Fibroblast of skin of scalp (primary cell): ENCODE measurements at places on chromosomes 7 and 10.

- peak; percentile 18 for DNase-seq
Measured at GRCh38 chr7:86937363-86937878, 122.0 kb downstream of the ELAPOR2 start.

DNA sequence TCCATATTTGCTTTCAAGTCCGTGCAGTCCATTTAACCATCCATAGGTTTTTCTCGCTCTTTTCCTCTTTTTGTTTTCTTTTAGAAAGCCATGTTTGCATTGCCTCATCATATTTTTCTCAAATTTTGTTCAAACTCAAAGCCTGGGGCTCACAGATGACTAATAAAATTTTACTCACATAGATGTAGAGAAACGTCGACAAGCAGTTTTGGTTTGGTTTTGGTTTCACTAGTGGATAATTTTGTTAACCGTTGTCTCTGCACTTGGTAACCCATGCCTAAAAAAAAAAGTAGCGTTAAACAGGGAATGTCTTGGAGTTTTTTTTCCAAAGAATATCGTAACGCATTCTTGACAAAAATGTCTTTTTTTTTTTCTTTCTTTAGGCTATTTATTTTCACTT lies 344.2 kb upstream of the GALNT17 start:
- no peak for DNase-seq

DNA sequence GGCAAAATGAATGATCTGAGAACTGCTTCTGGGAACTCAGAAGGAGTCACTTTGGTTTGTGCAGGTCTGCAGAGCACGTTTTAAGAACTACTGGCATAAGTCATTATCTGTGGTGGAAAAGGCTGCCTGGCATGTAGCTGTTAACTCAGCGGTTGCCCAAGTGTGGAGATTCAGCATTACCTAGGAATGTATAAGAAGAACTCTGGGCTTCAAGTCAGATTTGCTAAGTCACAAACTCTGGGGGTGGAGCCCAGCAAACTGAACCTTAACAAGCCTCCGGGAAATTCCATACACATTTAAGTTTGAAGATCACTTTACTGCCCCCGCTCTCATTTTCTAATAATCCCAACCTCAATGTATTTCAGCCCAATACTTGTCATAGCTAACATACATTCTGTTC lies 31.1 kb downstream of the PLXDC2 start:
- peak; percentile 87 for DNase-seq

DNA sequence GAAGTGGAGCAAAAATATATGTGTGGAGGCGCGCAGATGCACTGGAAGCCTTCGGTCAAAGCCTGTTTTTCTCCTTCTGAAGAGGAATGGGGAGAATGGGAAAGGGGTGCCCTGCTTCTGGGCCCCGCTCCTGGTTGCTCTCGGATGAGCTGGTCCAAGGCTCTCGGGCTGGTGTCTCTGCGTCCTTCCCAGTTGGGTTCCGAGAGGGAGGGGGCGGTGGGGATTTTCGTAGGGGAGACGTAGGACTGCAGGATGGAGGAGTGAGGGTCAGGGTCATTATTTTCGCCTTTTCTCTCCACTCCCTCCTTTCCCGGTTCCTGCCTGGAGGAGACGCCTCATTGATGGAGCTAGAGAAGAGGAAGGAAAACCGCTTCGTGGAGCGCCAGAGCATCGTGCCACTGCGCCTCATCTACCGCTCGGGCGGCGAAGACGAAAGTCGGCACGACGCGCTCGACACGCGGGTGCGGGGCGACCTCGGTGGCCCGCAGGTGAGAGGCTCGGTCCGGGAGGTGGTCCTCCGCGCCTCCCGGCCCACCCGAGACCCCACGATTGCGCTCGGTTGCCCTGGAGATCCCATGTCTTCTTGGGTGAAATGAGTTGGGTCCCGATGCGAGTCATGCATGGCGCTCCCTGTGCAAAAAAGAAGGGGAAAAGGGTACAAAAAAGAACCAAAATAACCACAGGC lies 790 bp downstream of the ADAM22 start:
- peak; percentile 13 for DNase-seq

DNA sequence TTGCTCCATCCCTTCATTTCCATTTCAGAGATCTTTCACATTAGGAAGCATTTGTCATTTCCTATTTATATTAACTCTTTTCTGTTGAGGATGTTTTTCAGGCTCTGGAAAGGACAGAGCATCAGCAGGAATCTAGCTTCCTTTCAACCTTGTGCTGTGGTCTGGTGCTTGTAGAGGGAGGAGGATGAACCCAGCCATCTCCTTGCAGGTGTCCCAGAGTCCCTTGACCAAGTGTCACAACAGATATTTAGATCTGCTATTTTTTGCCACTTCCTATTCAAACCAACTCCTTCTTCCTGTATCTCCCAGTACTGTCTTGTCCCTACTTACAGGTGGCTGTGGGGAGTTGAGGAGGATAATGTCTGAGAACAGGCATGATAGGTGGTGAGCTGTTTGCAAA lies 742.8 kb downstream of the GRID1 start:
- no peak for DNase-seq

GRCh38 chr7:117674617-117675016 lies 194.8 kb downstream of the CFTR start:
- DNase-seq = no peak

- DNase-seq = no peak
Measured at GRCh38 chr7:68623030-68623429, 975.2 kb upstream of the AUTS2 start.

DNA sequence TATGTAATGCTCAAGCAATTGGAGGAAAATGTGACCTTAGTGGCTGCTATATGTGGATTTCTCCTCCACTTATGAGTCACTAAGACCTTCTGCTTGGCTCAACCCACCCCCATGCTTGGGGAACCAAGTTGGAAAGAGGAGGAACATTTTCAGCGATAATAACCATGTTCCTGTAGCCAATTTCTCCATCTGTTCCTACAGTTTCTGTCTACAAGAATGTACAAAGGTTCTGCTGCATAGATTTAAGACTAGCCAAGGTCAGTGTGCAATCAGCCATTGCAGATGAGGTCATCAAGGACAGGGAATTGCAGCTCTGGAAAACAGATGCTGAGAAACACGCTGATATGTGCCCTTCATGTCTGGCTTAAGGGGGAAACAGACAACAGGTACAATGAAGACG lies 5.6 kb upstream of the NRCAM start:
- DNase-seq = no peak

GRCh38 chr10:5450605-5451384 lies 38.4 kb downstream of the NET1 start:
- no peak for DNase-seq

- peak; percentile 54 for DNase-seq
Measured at GRCh38 chr10:87973635-87974034, 110.2 kb downstream of the PTEN start.

- DNase-seq = peak; percentile 59
Measured at GRCh38 chr10:126930883-126931503, 25.8 kb downstream of the DOCK1 start.

DNA sequence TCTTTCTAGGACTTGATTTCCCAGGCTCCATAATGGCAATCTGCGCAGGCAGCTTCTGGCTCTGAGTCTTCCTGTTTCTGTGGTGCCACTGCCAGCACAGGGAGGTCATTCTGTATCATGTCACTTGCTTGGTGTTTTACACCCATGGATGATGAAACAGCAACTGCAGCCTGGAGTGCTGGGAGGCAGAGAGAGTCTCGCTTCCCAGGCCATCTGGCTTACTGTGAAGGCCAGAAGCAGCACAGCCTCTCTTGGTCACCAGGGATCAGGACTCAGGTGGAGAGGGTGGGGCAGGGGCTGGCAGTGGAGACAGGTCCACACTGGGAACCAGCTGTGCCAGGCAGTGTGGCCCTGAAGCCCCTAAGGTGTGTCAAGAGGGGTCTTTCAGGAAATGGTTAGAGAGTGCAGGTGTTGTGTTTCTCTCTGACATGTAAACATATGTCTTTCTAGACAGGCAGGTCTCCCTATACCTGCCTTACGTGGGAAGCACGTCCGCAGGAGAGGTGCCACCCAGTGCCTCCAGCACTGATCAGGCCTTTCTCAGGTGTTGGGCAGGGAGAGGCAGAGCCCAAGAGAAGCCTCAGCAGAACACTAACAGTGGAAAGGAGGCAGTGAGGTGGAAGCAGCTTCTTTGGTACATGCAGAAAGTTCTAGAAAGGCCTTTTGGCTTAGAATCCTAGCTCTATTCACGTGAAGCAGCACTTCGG lies 71.4 kb downstream of the INSIG1 start:
- DNase-seq = no peak

- no peak for DNase-seq
Measured at GRCh38 chr10:23417254-23417653, 21.6 kb upstream of the OTUD1 start.
